Fibroblast of skin of back (primary cell): ENCODE measurements at places on chromosomes 12 and 14.

DNA sequence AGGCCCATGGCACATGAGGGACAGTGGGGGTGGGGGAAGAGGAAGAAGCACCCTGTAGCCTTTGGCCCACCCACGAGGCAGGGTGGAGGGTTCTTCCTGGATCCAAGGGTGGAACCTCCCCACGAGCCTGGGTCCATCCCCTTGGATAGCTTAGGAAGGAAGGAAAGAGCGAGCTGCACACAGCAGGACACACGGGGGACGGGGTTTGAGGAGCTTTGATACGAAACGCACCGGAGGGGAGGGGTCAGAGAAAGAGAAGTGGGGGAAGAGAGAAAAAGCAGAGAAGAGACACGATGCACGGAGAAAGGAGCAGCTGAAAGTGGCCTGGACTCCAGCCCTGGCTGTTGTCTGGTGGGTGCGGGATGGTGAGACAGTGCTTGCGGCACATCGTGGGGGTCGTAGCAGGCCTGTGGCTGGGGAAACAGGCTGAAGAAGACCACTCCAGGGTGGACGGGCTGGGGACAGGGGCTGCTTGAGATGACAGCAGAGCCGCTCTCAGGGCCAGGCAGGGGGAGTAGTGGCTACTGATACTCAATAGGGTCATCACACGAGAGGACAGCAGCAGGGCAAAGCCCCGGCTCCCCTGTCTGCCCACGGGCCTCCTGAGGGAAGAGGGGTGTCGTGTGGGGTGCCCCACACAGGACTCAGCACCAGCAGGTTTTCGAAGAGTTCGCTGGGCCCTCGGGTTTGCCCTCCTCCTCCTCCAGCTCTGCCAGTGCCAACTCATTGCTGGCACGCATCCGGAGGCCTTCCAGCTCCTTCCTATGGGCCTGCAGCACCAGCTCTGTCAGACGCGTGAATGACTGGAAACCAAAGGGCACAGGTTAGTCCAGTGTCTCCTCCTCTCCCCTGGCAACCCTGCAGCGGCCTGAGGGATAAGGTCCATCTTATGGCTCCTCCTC, 5.4 kb upstream of the GPX2 start:
- DNase-seq = no peak

GRCh38 chr12:49059045-49059298, 1.6 kb downstream of the KMT2D start:
- no peak for DNase-seq

DNA sequence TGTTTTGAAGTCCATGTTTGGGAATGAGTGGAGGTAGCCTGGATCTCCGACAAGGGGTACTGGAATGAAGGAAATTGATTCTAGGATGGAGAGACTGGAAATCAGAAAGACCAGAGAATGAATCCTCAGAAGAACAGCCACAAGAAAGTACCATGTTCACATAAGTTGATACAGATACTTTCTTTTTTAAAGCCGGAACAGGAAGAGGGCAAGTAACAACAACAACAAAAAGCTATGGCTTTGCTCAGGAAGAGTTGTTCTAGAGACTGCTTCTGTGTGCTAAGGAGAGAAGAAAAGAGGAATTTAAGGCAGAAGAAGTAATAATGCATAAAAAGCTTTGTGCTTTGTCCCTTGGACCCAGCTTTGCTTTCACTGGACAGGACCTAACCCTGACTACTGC, 6.2 kb downstream of the TC2N start:
- DNase-seq = no peak

GRCh38 chr12:18899678-18900317, 161.9 kb downstream of the CAPZA3 start:
- no peak for DNase-seq

GRCh38 chr12:91940826-91941570, 204.6 kb downstream of the BTG1 start:
- no peak for DNase-seq

DNA sequence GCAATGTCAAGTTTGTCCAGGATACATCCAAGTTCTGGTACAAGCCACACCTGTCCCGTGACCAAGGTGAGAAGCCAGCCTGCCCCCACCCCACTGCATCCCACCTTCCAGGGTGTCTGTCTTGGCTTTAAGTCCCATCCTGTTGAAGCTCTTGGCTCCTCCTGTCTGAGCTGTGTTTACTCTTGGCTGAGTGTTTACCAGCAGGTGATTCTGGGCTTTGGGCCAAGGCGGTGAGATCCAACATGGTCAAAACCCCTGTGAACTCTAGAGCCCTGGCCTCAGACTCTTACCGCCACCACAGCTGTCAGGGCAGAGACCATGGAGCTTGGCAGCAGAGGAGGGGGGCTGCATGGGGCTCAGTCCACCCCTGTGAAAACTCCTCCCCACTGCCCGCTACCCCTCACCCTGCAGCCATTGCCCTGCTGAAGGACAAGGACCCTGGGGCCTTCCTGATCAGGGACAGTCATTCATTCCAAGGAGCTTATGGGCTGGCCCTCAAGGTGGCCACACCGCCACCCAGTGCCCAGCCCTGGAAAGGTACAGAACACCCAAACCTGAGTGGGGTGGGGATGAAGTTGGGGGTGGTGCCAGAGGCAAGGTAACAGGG, 11.6 kb downstream of the TNS2 start:
- no peak for DNase-seq

- DNase-seq = peak; percentile 62
Measured at GRCh38 chr14:79578470-79578869, 632.8 kb downstream of the DIO2 start.

- peak; percentile 5 for DNase-seq
Measured at GRCh38 chr12:108004319-108004718, 124.8 kb upstream of the WSCD2 start.

DNA sequence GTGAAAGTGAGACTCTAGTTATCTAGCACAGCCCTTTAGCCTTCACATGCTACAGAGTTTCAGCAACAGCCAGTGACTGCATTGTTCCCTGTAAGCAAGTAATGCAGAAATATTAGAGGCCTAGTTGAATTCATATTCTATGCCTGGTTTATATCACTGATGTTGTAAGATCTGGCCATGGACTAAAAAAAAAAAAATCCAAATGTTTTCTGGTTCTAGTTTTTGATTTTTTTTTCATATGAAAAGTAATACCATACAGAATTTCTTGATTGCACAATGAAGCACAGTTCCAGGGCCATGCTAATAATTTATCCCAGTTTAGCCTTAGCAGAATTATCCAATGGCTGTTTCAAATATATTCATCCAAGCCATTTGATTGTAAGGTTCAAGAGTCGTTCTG, 341.5 kb upstream of the DDHD1 start:
- DNase-seq = no peak

GRCh38 chr12:18905134-18905533, 167.2 kb downstream of the CAPZA3 start:
- DNase-seq = no peak

- peak; percentile 67 for DNase-seq
Measured at GRCh38 chr12:52151837-52152783, 39.7 kb downstream of the KRT80 start.

- no peak for DNase-seq
Measured at GRCh38 chr14:65850429-65851135, 438.1 kb downstream of the FUT8 start.

GRCh38 chr12:110354172-110354780, 49.2 kb downstream of the ANAPC7 start:
- no peak for DNase-seq

- no peak for DNase-seq
Measured at GRCh38 chr12:1539135-1539534, 55.2 kb downstream of the FBXL14 start.

DNA sequence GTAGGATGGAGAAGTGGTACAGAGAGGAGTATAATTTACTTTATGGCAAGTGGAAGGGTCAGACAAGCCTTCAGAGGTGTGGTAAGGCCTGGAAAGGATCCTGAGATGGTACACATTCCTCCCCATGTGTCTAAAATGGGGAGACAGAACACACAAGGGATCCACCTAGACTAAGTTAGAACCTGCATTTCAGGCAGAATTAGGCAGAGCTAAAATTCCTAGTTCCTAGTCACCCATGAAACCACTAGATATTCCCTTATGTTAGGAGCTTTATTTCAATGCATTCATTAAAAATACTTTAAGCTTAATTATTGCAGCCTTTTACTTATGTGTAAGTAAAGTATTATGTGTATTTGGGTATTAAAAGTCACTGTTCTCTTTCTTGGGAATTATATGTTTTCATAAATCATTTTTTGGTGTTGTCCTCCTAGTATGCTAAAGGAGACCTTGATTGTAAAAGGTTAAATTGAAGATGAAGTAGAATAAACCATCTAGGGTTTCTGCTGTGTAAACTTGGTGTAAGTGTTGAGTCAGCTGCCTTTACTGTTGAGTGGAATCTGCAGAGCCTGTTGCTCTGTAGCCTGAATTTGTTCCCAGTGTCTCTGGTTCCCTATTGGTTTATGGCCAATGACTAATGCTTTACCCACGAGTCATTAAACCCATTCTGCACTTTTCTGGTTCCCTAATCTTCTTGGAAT, 423.2 kb downstream of the ATP23 start:
- DNase-seq = peak; percentile 100

- no peak for DNase-seq
Measured at GRCh38 chr14:105487449-105487985, 831 bp downstream of the CRIP1 start.

DNA sequence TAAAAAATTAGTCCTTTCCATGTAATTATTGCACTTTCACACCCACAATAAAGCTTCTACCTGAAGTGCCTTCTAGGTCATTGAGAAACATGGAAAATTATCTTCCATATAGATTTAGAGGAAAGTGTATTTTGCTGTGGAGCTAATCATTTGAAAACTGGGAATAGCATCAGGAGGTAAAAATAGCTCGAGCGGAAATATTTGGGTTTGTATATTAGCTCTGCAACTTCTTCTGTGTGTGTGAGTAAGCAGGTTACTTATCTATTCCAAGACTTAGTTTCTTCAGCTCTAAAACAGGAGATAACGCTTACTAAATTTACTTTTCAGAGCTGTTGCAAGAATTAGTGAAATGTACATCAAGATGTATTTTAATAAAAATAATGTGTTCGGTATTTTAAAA, 95.0 kb upstream of the MON2 start:
- DNase-seq = no peak

GRCh38 chr12:50213439-50213838, 46.3 kb upstream of the CERS5 start:
- no peak for DNase-seq

- no peak for DNase-seq
Measured at GRCh38 chr12:131139363-131140068, 185.8 kb downstream of the ADGRD1 start.

- peak; percentile 78 for DNase-seq
Measured at GRCh38 chr12:115135800-115136211, 451.8 kb upstream of the TBX3 start.

DNA sequence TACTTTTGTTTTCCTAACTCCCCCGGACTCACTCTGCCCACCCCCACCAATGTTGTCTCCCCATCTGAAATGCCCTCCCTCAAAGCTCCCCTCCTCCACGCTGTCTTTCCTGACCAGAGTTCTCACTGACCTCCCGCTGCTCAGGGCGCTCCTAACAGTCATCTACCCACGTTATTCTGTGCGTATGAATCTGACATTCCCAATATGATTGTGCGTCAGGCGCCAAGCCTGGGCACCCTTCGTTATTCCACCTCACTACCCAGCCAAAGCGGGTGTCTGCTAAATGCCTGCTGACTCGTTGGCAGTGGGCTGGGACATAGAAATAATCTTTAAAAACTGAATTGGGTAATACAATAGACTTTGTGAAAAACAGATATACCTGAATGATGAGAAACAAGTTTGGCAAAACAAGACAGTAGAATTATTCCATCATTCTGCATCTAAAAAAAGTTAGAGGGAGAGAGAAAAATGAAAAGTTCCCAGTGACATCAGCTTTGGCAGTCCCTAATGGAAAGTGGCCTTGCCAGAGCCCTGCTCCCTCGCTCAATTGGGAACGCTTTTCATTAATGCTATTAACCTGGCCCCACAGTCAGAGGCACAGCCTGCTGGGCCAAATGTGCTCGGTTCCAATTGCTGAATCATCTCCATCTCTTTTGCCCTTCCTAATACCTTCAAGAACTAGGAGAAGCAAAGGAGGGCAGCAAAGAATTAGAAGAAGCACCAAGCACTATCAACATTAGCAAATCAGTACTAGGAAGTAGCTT, 74.0 kb upstream of the PLXNC1 start:
- DNase-seq = no peak

GRCh38 chr12:53482626-53483168, 16.6 kb downstream of the MAP3K12 start:
- no peak for DNase-seq

DNA sequence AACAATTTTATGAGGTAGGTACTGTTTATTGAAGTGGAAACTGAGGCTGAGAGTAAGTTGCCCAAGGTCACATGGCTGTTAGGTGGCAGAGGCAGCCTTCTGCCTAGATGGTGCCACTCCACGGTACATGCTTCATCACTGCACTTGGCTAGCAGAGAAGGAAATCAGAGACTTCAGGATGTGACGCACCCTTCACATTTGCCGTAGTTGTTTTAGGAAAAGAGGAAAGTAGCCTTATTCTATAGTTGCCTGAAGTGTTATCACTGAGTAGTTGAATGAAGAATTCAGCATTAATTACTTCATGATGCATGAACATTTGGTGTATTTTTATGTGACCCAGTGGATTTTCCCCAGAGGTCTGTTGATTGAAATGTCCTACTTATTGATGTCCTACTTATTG, 55.7 kb downstream of the ERC1 start:
- DNase-seq = no peak
